AG04449 (cell line): ENCODE measurements at places on chromosomes 13 and 19.

- no peak for DNase-seq
These were observed at the start of gene SPTBN4 for GRCh38 chr19:40466985-40467734. Gene SPTBN4 (plus strand): TSS chr19:40467001. CDS start chr19:40472622, 5,621 bp downstream.

DNA sequence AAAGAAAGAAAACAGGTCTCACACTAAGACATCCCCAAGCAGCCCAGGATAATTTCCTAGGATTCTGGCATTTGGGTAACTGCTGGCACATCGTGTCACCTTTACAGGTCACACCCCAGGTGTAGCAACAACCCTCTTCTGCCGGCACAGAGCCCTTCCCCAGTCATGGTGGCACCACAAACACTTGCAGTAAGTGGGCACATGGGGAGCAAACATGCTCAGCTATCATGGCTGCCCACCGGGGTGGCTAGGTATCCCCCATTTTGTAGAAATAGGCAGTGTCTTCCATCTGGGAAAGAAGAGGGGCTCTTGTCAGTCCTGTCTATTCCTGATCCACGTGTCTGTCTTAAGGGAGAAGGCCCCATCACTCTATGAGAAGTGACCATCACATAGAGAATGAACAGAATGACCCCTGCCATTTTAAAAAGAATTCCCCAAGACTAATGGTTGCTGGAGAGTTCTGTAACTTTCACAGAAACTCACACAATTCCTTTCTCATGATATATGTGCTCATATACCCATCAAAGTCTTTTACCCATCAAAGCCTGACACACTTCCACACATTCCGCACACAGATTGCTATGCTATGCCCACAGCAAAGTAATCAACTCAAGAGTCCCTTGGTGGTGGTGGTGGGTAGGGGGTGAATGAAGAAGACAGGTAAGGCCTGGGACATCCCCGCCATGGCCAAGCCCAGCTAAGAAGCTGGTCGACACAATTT is 33.3 kb downstream of the BRD4 start:
- no peak for DNase-seq

GRCh38 chr19:17902701-17903100 is 30.1 kb upstream of the CCDC124 start:
- DNase-seq = peak; percentile 31

GRCh38 chr13:25731536-25731935 is 320.3 kb downstream of the SHISA2 start:
- DNase-seq = no peak

GRCh38 chr13:79660361-79660760 is 179.4 kb downstream of the NDFIP2 start:
- no peak for DNase-seq

- DNase-seq = peak; percentile 71
These were observed 13.4 kb upstream of the C19orf33 start for GRCh38 chr19:38290631-38291147.
